HS-27A (cell line): ENCODE measurements at places on chromosomes 2 and 18.

- DNase-seq: no peak
Observed at GRCh38 chr2:176317623-176318065, 48.4 kb downstream of the MTX2 start.

DNA sequence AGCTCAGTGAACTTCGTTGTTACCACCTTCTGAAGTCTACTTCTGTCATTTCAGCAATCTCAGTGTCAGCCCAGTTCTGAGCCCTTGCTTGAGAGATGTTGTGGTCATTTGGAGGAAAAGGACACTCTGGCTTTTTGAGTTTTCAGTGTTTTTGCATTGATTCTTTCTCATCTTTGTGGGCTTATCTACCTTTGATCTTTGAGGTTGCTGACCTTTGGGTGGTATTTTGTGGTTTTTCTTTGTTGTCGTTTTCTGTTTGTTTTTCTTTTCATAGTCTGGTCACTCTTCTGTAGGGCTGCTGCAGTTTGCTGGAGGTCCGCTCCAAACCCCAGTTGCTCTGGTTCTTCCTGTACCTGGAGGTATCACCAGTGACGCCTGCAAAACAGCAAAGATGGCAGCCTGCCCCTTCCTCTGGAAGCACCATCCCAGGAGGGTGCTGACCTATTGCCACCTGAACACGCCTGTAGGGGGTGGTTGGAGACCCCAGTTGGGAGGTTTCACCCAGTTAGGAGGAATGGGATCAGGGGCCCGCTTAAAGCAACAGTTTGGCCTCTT lies 74.7 kb downstream of the EPC2 start:
- no peak for DNase-seq

- no peak for DNase-seq
Observed at GRCh38 chr2:238643400-238643907, 204.4 kb upstream of the TWIST2 start.

- DNase-seq: no peak
Observed at GRCh38 chr2:62783679-62784078, 78.2 kb downstream of the EHBP1 start.

DNA sequence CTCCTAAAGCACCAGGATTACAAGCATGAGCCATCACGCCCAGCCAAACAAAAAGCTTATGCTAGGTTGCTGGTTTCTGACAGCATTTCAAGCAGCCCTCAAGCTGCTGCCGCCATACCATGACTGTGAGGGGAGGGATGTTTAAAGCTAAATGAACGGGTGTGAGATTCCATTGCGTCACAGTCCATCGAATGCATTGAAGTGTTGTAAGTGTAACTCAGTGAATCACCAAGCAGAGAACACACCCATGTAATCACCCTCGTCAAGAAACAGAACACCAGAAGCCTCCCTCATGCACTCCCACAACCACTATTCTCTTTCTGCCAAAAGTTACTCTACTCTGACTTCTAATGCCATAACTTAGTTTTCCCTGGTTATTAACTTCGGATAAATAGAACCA lies 32.8 kb upstream of the MC5R start:
- no peak for DNase-seq

DNA sequence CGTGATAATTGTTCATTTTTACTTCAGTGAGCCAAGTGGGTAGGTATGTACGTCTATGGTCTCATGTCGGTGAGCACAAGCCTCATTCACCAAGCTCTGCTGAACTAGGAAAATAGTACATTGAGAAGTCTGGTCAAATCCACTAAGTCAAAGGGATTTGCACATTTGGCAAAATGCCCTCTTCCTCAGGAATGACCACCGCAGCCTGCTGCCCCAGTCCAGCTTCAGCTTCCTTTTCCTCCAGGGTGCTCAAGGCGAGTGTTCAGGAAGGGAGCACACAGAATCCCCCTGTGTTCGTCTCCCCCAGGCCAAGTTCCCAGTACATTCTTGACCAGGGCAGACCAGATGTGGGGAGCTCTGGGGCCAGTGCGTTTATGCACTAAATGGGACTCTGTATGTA lies 23.0 kb downstream of the TCF7L1 start:
- DNase-seq: no peak

- DNase-seq: no peak
Observed at GRCh38 chr2:150097901-150098531, 389.5 kb downstream of the RND3 start.
